Fibroblast of villous mesenchyme (primary cell): ENCODE measurements at places on chromosomes 1 and 21. TPM values are rescaled to one million over a fixed set of nuclear protein-coding genes. Genes with fewer than 3 reads are reported as not detected.
A peak's percentile ranks its signal among the peaks of the same experiment; 100 is the strongest.

DNA sequence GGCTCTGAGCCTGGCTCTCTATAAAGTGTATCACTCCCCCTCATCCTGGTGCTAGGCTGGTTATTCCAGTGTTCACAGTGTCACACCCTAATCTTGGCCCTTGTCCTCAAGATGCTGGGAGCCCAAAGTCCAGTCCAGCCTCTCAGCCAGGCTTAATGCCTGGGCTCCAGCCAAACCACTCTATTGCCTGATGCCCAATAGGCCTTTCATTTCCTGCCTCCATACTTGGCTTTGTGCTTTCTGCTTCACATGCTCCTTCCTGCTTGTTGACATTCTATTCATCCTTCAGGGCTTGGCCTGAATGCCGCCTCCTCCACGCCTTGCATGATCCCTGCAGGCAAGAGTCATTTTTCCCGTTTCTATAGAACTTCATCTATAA, 1.7 kb downstream of the KLHDC8A start:
- peak; percentile 37 for DNase-seq

DNA sequence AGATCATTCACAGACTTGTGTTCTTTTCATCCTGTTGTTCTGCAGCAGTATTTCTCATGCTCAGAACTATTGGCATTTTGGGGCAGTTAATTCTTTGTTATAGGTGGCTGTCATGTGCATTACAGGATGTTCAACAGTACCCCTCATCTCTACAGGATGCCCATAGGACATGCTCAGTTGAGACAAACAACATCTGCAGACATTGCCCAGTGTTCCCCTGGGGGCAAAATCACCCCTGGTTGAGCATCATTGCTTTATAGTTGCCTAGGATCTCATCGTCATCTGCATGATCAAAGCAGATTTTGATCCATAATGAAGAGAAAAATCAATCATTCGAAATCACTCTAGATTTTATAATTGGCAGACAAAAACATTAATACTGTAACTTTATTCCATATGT, 222.5 kb upstream of the CACYBP start:
- DNase-seq, result no peak

DNA sequence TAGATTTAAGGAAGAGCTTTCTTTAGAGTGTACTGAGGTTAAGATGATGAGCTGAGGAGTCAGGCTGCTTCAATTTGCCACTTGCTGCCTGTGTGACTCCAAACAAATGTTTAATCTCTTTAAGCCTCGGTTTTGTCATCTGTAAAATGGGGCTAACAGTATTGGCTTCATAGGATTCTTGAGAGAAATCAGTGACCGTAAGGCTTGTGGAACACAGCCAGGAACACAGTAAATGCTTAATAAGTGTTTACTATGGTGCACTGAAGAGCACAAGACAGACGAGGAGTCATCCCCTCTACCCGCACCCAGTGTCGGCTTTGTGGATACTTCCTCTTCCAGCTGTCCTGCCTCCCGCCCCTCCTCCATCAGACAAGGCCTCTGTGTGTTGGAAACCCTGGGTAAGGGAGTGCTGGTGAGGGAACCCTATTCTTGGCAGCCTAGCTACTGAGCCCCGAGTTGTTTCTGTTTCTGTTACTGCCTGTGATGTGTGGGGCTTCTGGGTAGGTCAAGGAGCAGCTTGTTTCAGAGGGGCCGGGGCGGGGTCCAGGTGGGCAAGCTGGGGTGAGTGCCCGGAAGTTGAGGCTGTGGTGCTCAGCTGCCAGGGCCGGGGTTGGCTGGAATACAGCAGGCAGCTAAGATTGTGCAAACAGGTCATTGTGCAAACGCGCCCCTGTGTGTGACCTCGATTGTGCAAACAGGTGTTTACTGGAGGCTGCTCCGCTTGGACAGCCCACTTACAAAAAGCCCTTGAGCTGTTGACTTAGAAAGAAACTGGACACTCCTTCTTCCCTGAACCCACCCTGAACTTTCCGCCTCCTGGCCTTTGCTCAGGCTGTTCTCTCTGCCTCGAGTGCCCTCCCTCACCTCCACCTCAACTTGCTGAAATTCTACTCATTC, 4.0 kb upstream of the CSF3R start:
- peak; percentile 81 for DNase-seq

- DNase-seq, result no peak
Measured at GRCh38 chr1:44076066-44076465, 42.6 kb upstream of the KLF17 start.

GRCh38 chr21:25878344-25878743, 143.6 kb downstream of the GABPA start:
- peak; percentile 88 for DNase-seq

DNA sequence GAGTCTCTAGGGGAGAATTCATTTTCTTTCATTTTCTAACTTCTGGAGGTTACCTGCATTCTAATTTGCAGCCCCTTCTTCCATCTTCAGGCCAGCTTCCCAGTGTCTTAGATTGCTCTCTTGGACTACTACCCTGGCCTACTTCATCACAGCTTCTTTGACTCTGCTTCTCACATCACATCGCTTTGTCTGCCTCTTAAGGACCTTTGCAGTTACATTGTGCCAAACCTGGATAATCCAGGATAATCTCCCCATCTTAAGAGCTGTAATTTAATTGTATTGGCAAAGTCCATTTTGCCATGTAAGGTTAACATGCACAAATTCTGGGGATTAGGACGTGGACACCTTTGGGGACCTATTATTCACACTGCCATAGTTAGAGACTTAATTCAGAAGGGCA, 18.4 kb downstream of the RNF2 start:
- no peak for DNase-seq

DNA sequence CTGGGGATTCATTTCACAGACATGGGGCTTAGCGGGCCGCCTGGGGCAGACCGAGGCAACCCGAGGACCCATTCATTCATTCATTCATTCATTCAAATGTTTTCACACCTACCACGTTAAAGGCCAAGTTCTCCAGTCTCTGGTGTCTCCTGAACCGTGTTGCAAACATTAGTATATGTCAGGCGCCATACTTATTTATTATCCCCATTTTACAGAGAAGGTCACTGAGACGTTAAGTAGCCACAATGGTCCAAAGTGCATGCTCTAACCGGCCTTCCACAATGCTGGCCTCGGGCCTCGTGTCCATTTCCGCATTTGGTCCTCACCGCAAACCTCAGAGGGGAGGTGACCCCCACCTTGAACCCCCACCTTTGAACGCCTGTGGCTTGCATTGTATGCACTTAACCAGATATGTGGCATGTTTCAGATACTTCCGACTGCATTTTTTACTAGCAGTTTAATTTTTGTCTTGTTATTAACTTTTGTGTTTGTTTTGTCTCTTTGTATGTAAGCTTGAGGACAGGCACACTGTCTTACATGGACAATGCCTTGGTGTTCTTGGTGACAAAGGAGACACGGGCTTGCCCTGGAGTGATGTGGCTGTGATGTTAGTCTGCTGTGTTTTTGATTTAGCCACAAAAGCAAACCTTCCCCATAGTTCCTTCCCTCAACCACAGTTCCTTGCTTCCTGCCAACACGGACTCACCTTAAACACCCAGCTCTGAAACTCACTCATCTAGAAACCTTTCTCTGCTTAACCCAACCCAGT, 1.2 kb upstream of the IFFO2 start:
- DNase-seq, result no peak

GRCh38 chr1:125065821-125066180, 3881.0 kb downstream of the SRGAP2C start:
- no peak for DNase-seq

- DNase-seq, result no peak
Measured at GRCh38 chr1:199163267-199163666, 524.4 kb downstream of the PTPRC start.

DNA sequence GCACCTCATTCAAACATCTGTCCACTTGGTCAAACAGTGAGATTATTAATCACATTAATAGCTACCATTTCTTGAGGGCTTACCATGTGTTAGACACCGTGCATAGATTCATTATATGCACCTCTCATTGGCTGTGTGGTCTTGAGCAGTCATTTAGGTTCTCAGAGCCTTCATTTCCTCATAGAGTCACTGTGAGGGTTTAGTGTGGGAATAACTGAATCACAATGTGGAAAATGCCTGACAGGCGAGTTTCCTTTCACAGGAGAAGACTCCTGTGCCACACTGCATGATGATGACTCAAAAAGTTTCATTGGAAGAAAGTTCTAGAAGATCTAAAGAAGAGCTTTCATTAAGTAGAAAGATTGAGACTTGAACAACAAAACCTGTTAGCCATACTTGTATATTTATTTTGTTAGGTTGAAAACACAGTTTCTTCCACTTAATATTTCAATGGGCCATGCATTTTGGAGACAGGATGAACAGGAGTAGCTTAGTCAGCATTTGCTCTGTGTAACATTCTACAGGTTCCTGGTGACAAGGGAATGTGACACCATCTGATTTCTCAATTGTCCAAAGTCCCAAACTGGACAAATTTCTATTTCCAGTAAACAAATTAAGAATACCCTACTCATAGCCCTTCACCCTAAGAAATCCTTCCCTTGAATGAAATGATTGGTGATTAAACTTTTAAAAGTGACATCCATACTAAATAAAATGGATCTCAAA, 45.7 kb downstream of the FYB2 start:
- DNase-seq, result no peak

DNA sequence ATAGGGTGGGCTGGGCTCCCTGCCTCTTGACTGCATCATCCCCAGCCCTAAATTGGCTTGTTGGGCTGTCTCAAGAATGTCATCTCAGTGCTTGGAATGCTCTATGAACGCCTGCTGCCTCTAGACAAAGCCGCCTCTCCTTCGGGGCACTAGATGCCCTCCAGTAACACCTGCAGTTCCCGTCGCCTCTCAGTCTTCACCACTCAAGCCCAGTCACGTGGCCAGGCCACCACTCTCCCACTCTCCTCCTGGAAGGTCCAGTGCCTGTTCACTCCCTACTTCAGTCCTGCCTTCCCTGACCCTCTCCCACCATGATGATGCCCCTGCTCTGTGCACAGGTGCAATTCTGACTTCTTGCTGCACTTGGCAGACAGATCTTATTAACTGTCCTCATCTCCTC, 7.0 kb downstream of the TAS1R2 start:
- no peak for DNase-seq

DNA sequence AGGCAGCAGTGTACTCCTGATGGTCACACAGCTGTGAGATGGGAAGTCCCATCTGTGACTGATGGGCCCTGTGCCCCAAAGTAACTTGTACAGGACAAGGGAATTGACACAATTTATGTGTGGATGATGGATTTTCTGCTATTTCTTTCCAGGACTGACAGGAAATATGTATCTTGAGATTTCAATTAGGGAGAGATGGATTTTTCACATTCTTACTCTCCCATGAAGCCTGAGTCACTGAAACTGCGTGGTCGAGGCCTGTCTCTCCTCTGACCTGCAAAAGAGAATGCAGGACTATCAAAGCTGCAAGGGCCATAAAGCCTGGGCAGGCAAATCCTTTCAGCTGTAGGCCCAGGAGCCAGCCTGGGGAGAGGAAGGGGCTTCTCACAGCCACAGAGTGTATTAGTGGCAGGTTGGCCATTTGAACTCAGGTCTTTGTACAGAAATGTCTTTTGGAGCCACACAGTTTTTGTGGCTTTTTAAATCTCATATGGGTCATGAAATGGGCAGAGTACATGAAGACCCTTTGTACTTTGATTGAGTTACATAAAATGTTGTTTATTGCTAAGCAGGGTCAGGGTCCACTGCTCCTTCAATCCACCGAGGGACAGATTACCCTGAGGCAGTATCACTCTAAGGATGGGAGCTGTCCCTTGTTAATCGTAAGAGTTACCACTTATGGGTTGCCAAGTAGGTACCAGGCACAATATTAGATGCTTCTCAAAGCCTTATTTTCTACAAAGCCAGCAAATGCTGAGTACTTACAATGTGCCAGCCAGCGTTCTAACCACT, 14.8 kb downstream of the ALX3 start:
- no peak for DNase-seq

GRCh38 chr1:204600968-204601367, 84.6 kb downstream of the LRRN2 start:
- no peak for DNase-seq

DNA sequence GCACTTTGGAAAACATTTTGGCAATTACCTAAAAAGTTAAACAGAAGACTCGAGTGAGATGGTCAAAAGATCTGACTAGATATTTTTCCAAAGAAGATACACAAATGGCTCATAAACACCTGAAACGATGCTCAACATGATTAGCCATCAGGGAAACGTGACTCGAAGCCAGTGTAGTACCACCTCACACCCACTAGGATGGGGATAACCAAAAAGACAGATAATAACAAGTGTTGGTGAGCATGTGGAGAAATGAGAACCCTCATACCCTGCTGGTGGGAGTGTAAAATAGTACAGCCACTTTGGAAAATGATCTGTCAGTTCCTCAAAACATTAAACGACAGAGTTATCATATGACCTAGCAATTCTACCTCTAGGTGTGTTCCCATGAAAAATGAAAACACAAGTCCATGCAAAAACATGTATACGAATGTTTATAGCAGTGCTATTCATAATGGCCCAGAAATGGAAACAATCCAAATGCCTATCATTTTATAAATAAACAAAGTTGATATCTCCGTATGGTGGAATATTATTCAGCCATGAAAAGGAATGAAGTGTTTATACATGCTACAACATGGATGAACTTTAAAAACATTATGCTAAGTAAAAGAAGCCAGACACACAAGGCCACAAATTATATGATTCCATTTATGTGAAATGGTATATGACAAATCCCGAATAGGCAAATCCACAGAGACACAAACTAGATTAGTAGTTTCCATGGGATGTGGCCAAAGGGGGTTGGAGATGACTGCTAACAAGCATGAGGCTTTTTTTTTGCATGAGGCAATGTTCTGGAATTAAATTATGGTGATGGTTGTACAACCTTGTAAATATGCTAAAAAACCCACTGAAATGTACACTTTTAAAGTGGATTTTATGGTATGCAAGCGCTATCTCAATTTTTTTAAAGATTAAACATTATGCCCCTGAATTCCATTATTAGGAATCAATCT, 625.3 kb downstream of the KIF26B start:
- peak; percentile 13 for DNase-seq

DIPK1A gene
- total RNA-seq, result 19.0 and 39.3 TPM in 2 replicates

GJA4 gene
- not detected in 2 replicates for total RNA-seq

OR2AJ1 gene
- not detected in 2 replicates for total RNA-seq

KCNJ10 gene
- under 0.01 TPM in 1 of 2 replicates, not detected in the other for total RNA-seq

UTP25 gene
- 10.6 and 12.1 TPM in 2 replicates for total RNA-seq

HSD11B1 gene
- total RNA-seq, result 1.9 and 21.6 TPM in 2 replicates

GRIK1 gene
- total RNA-seq, result under 0.01 TPM in 1 of 2 replicates, not detected in the other

TFF3 gene
- total RNA-seq, result not detected in 2 replicates

CDK18 gene
- 1.6 and 2.2 TPM in 2 replicates for total RNA-seq

CFAP45 gene
- total RNA-seq, result 0.32 and 0.43 TPM in 2 replicates

LCE1C gene
- total RNA-seq, result not detected in 2 replicates

CCDC27 gene
- total RNA-seq, result not detected in 2 replicates
